ENCODE measurements at places on chromosomes 11 and 22.
A peak's percentile ranks its signal among the peaks of the same experiment; 100 is the strongest.

- no peaks in the 10 kb centered on the region for H3K36me3 ChIP-seq
- H3K27ac ChIP-seq, result no peak overlapping the region
- no peaks in the 10 kb centered on the region for H3K27me3 ChIP-seq
Observed at GRCh38 chr11:2204361-2205213, 33.0 kb upstream of the TH start.

DNA sequence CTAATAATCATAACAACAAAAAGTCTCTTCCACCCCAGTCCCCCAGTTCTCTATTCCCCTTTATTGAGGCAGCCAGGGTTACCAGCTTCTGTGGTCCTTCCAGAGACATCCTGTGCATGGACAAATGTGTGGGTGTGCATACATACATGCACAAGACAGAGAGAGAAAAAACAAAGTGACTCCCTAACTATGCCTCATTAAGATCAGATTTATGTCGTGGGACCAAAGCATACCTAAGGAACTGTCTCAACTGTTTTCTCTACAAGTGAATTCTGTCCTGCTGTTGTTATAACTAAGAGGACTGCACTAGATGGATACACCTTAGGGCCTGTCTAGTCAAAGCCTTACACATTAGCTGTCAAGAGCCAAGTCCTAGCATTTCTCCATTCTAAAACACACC is 106.7 kb downstream of the MRTFA start:
- no peak overlapping the region for H3K4me3 ChIP-seq
- no peaks in the 10 kb centered on the region for H3K27me3 ChIP-seq
- H3K27ac ChIP-seq, result no peak overlapping the region
- H3K4me1 ChIP-seq, result peaks cover 34% of the 10 kb centered on the region
- no peaks in the 10 kb centered on the region for H3K36me3 ChIP-seq
- no peak for DNase-seq

- peak overlapping the region; percentile 52 for H3K27ac ChIP-seq
- peaks cover 11% of the 10 kb centered on the region for H3K4me1 ChIP-seq
- H3K27me3 ChIP-seq, result no peaks in the 10 kb centered on the region
Observed at GRCh38 chr11:61392981-61393595, 701 bp downstream of the TMEM216 start.

DNA sequence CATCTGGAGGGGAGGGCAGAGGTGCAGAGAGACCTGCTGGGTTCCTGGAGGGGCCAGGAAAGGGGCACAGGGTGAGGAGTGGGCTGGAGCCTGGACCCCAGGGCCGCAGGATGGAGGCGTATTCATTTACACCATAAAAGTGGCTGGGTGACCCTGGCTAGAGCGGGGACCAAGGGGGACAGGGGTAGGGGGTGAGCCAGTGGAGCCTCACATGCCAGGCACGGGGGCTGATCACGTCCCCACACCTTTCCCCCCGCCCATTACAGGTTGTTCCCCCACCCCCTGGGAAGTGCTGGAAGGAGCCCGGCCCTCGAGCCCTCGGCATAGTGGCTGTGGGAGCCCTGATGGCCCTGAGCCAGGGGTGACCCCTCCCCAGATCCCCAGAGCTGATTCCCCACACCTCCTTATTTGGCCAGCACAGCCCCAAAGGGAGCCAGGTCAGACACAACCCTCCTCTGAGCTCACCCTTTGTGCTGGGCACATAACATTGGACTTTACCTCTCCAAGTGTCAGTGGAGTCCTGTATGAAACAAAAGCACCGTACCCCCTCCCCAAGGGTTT is 781 bp downstream of the TCIRG1 start:
- peak overlapping the region; percentile 65 for H3K4me3 ChIP-seq
- peaks cover 36% of the 10 kb centered on the region for H3K4me1 ChIP-seq
- peak overlapping the region; percentile 65 for H3K27ac ChIP-seq
- no peaks in the 10 kb centered on the region for H3K27me3 ChIP-seq

DNA sequence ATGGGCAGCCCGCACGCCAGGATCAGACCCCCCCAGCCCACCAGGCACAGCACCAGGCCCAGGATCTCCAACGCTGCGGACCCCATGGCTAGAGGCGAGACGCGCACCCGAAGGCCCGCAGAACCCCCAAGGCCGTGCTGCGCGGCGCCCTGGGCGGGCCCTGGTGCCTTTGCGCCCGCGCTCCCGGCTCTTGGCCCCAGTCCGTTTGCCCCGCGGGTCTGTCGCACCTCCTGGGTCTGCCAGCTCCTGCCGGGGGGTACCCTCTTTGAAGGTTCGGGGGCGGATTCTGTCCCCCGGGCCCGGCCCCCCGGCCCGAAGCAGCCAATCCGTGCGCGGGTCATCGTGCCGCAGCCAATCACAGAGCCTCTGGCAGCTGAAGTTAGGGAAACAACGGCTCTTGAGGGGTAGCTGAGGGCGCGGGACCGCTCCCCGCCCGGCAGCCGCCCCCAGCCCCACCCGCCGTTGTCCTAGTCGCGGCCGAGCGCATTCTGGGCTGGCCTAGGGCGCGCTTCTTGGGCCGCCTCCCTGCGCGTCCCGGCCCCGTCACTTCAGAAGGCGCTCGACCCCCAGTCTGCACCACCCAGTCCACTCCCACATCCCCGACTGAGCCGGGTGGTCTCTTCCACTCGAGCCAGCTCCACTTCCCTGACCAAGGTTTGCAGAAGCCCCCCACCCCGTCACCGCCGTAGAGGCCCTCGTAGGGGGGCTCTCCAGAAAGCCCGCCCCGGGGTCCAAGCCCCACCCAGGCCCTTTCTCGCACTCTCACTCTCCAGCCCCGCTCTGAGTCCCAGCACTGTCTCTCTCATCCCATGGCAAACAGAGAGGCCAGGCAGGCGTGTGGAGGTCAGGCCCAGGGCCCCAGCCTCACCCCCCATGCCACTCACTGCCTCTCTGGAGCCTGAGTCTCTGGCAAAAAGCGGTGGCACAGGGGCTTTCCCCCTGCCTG is at the start of gene CLDN5:
Gene CLDN5, minus strand, starts transcription at position 241 of the 946 bp plus-strand sequence. Its CDS starts 155 bp downstream, at position 86.
- H3K36me3 ChIP-seq, result no peaks in the 10 kb centered on the region
- H3K4me3 ChIP-seq, result no peak within 1 kb of the TSS
- H3K4me1 ChIP-seq, result no peaks in the 10 kb centered on the region
- no peak within 1 kb of the TSS for H3K27ac ChIP-seq
- no peak for DNase-seq

GRCh38 chr11:91093141-91093540 is 870.3 kb upstream of the CHORDC1 start:
- no peak for DNase-seq
- no peaks in the 10 kb centered on the region for H3K27me3 ChIP-seq
- no peak overlapping the region for H3K4me3 ChIP-seq
- H3K4me1 ChIP-seq, result no peaks in the 10 kb centered on the region
- H3K36me3 ChIP-seq, result no peaks in the 10 kb centered on the region

- H3K27me3 ChIP-seq, result no peaks in the 10 kb centered on the region
- DNase-seq, result no peak
- H3K4me1 ChIP-seq, result peaks cover 15% of the 10 kb centered on the region
- H3K36me3 ChIP-seq, result no peaks in the 10 kb centered on the region
- no peak overlapping the region for H3K27ac ChIP-seq
Observed at GRCh38 chr11:68321293-68322051, 9.1 kb downstream of the LRP5 start.

DNA sequence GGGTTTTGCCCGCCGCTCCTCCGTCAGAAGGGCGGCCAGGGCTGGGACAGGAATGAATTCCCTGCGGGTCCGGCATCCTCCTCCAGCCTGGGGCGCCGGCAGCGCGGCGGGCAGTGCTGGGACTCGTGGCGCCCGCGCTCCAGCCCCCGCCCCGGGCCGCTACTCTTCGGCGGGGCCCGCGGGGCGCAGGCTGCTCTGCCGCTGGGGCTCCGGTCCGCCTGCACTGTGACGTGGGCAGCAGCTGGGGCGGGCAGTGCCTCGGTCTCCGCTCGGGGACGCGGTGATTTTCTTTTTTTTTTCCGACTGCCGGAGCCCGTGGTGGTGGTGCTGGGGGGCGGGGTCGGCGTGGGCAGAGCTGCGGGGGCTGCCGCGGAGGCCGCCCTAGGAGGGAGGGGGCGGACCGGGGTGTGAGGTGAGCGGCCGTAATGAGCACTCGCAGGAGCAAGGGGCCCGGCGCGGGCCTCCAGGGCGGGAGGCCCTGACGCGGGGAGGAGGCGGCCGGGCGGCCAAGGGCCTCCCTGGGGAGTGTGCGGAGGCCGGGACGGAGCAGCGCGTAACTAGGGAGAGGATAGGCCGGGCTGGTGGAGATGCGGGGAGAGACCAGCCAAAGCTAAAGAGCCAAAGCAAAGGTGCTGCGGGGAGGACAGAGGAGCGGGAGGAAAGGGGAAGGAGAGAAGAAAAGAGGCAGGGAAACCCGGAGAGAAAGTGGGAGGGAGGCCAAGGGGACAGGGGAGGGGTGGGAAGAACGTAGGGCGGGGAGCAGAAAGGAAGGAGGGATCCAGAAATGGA is 73.3 kb upstream of the ZBED5 start:
- H3K4me1 ChIP-seq, result peaks cover 32% of the 10 kb centered on the region
- no peaks in the 10 kb centered on the region for H3K27me3 ChIP-seq
- H3K36me3 ChIP-seq, result no peaks in the 10 kb centered on the region
- peak; percentile 56 for DNase-seq
- peak overlapping the region; percentile 75 for H3K4me3 ChIP-seq

GRCh38 chr22:30600921-30601320 is 6.1 kb upstream of the TCN2 start:
- H3K36me3 ChIP-seq, result no peaks in the 10 kb centered on the region
- peaks cover 12% of the 10 kb centered on the region for H3K4me1 ChIP-seq

GRCh38 chr11:107991868-107992414 is 16.8 kb upstream of the CUL5 start:
- no peaks in the 10 kb centered on the region for H3K4me1 ChIP-seq
- H3K4me3 ChIP-seq, result no peak overlapping the region
- H3K27me3 ChIP-seq, result no peaks in the 10 kb centered on the region
- no peaks in the 10 kb centered on the region for H3K36me3 ChIP-seq

GRCh38 chr22:28942801-28943500 is 59.6 kb downstream of the ZNRF3 start:
- no peaks in the 10 kb centered on the region for H3K4me1 ChIP-seq
- H3K36me3 ChIP-seq, result no peaks in the 10 kb centered on the region
- no peak overlapping the region for H3K27ac ChIP-seq
- H3K4me3 ChIP-seq, result no peak overlapping the region

GRCh38 chr11:1837171-1838076 is 1.4 kb upstream of the TNNI2 start:
- peak; percentile 44 for DNase-seq
- no peak overlapping the region for H3K27ac ChIP-seq
- no peaks in the 10 kb centered on the region for H3K36me3 ChIP-seq
- peaks cover 28% of the 10 kb centered on the region for H3K4me1 ChIP-seq
- H3K4me3 ChIP-seq, result no peak overlapping the region

- peak; percentile 65 for DNase-seq
- H3K4me1 ChIP-seq, result peaks cover 90% of the 10 kb centered on the region
- H3K27me3 ChIP-seq, result no peaks in the 10 kb centered on the region
- H3K36me3 ChIP-seq, result peaks cover 46% of the 10 kb centered on the region
- H3K27ac ChIP-seq, result peak overlapping the region; percentile 96
- H3K4me3 ChIP-seq, result peak overlapping the region; percentile 42
Observed at GRCh38 chr22:36331912-36332622, 55.7 kb downstream of the MYH9 start.

GRCh38 chr11:32511926-32512325 is 71.7 kb upstream of the EIF3M start:
- 0 out of 2 replicates have a peak, but pooled peaks cover 7% of the 10 kb centered on the region for H3K4me1 ChIP-seq
- no peak overlapping the region for H3K27ac ChIP-seq
- H3K36me3 ChIP-seq, result no peaks in the 10 kb centered on the region
- no peaks in the 10 kb centered on the region for H3K27me3 ChIP-seq

DNA sequence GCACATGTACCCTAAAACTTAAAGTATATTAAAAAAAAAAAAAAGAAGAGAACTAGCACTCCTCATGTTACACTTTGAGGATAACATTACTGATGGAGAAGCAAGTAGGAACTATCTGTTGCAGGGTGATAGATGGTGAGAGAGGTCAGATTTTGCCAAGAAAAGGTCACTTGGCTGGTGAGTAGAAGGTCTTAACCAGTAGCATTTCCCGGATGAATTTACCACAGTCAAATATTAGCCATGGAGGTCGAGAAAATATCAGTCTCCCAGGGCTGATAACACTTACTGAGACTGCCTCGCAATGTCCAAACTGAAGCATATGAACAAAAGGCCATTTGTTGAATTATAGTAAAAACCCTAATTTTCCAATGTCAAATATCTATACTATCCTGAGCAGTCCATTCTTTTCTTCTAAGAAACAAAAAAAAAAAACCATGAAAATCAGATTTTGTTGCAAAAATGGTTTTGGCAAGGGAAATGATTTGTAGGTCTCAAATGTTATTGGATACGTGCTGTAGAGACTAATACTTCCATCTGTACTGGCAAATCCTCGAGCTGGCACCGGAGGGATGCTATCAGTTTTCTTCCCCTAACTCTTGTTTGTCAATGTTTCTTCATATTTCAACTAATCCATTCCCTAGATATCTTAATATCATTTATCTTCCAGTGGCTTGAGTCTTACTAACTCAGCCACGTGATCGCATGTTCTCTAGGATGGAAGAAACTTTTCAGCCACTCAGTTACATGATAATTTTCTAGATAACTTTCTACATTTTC is 14.5 kb upstream of the BBOX1 start:
- no peaks in the 10 kb centered on the region for H3K4me1 ChIP-seq
- no peak for DNase-seq
- no peaks in the 10 kb centered on the region for H3K36me3 ChIP-seq
- H3K4me3 ChIP-seq, result no peak overlapping the region
- no peak overlapping the region for H3K27ac ChIP-seq

DNA sequence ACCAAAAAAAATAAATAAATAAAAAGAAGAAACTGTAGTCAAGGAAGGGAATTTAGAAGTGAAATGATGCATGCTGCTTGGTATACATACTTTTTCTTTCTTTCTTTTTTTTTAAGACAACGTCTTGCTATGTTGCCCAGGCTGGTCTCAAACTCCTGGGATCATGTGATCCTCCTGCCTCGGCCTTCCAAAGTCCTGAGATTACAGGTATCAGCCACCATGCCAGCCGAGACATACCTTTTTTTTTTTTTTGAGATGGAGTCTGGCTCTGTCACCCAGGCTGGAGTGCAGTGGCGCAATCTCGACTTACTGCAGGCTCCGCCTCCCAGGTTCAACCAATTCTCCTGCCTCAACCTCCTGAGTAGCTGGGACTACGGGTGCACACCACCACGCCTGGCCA is 21.7 kb upstream of the ARRB1 start:
- no peak for DNase-seq
- H3K4me1 ChIP-seq, result peaks cover 26% of the 10 kb centered on the region
- no peaks in the 10 kb centered on the region for H3K27me3 ChIP-seq
- no peak overlapping the region for H3K27ac ChIP-seq
- H3K36me3 ChIP-seq, result no peaks in the 10 kb centered on the region

GRCh38 chr22:30348809-30349208 is 7.9 kb downstream of the SF3A1 start:
- no peaks in the 10 kb centered on the region for H3K4me1 ChIP-seq
- H3K4me3 ChIP-seq, result no peak overlapping the region
- H3K27me3 ChIP-seq, result no peaks in the 10 kb centered on the region

GRCh38 chr11:13189561-13190426 is 87.8 kb upstream of the BMAL1 start:
- H3K36me3 ChIP-seq, result no peaks in the 10 kb centered on the region
- no peaks in the 10 kb centered on the region for H3K27me3 ChIP-seq
- no peak overlapping the region for H3K4me3 ChIP-seq
- no peak for DNase-seq
- H3K4me1 ChIP-seq, result no peaks in the 10 kb centered on the region

All from PC-9 (cell line).